Fibroblast of skin of abdomen (primary cell): ENCODE measurements at places on chromosomes 6 and 20.

GRCh38 chr20:22385602-22386305 lies 198.6 kb downstream of the FOXA2 start:
- DNase-seq = no peak

DNA sequence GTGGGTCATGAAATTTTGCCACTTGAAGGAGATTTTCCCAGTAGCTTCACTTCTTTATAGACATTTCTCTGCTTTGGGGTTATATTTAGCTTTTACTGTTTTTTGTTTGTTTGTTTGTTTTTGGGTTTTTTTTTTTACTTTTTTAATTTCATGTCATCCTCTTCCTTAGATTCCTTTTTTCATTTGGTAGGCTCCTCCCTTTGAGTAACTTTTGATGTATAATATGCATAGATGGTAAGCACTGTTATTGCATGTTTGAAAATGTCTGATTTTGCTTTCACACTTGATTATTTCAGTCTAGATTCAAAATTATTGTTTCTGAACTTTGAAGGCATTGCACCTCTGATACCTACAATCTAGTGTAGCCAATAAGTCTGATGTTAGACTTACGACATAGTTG lies 37.6 kb downstream of the PLEKHG1 start:
- no peak for DNase-seq

DNA sequence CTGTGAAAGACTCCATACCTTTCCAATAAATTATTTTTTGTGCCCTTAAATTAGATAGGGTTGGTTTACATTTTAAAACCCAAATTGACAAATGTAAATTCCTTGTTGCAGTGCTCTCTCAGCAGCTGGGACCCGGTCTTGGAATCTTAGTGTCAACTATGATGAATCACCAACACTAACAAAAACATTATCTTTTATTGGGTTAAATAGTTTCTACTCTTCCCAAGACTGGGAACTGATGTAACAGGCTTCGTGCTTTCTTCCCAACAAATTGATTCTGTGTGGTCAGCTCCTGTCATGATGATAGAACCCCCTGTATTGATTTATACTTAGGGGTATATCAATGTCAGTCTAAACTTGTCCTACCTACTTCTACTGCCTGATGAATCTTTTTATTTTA lies 23.2 kb upstream of the AHI1 start:
- DNase-seq = peak; percentile 18

DNA sequence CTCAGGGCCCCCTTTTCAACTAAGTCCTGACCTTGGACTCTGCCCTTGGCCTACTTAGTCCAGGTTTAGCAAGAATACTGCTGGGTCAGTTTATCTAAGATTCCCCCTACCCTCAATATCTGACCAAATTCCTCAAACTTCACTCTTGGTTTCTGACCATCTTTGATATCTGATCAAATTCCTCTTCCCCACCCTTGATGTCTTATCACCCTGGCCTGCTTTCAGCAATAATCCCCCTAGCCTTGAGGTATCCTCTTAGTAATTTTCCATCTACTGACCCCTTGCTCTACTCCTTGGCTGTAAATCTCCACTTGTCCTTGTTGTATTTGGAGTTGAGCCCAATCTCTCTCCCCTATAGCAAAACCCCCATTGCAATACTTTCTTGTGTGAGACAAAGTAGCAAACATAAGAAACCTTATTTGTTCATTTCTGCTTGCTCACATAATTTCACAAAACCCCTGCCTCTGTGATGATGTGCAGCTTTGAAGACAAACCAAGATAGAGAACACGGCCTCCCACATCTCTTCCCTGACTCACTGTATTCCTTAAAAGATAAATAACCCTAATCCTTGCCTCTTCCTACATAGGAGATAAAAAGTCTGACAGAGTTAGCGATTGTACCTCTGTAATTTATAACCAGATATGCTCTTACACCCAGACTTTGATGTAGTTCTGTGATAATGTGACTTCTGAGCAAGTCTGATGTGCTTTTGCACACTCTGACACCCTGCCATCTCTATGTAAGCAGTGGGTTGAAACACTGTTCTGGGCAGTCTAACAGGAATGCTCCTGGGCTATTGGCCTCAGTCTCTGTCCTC lies 13.8 kb upstream of the IYD start:
- DNase-seq = peak; percentile 17

- DNase-seq = no peak
These were observed 106.8 kb upstream of the HS3ST5 start for GRCh38 chr6:114449659-114450058.

GRCh38 chr6:14889188-14889587 lies 356.7 kb upstream of the JARID2 start:
- DNase-seq = no peak

DNA sequence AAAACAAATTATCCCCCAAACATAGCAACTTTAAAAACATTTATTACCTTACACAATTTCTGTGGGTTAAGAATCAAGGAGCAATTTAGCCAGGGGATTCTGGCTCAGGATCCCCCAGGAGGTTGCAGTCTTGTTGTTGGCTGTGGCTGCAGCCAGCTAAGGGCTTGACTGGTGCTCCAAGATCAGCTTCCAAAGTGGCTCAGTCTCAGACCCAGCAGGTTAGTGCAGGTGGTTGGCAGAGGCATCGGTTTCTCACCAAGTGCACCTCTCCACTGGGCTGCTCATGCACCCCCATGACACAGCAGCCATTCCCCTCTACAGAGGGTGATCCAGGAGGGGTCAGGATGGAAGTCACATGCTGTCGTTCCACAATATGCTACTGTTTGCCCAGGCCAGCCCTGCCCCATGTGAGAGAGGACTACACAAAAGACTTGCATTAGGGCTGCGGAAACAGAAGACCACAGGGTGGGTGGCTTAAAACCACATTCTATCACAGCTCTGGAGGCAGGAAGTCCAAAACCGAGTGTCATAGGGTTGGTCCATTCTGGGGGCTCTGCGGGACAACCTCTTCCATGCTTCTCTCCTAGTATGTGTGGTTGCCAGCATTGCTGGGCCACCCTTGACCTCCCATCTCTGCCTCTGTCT lies 125.8 kb downstream of the C6orf118 start:
- no peak for DNase-seq

GRCh38 chr6:7621761-7622160 lies 31.8 kb downstream of the SNRNP48 start:
- no peak for DNase-seq

GRCh38 chr20:51763965-51764602 lies 4.1 kb downstream of the ATP9A start:
- peak; percentile 11 for DNase-seq

- DNase-seq = peak; percentile 52
These were observed 69.0 kb downstream of the MOCS1 start for GRCh38 chr6:39865011-39865888.

- DNase-seq = no peak
These were observed 56.9 kb downstream of the BMP5 start for GRCh38 chr6:55818482-55818881.

DNA sequence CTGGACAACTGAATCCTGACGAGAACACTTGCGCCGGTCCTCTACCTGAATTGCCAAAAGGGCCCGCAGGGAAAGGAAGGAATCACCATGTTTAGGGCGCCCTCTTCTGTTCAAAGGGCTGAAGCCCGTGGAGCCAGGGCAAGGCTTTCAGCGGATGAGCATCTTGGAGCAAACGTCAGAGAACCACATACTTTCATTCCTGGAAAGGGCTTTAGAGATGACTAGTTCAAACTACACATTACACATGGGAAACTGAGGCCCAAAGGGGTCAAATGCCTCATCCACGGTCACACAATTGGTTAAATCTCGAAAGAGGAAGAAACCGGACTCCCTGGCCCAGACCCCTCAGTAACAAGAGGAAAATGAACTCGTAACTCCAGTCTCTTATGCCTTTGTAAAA lies 11.5 kb upstream of the ZNF133 start:
- peak; percentile 62 for DNase-seq

GRCh38 chr6:105985816-105986632 lies 100.1 kb upstream of the PRDM1 start:
- DNase-seq = no peak

GRCh38 chr6:26045065-26045927 lies 41.9 kb upstream of the HFE start:
- DNase-seq = peak; percentile 94

GRCh38 chr6:24980507-24981385 lies 45.0 kb upstream of the RIPOR2 start:
- DNase-seq = peak; percentile 56

- peak; percentile 20 for DNase-seq
These were observed 57.4 kb upstream of the FOXC1 start for GRCh38 chr6:1552296-1552761.

DNA sequence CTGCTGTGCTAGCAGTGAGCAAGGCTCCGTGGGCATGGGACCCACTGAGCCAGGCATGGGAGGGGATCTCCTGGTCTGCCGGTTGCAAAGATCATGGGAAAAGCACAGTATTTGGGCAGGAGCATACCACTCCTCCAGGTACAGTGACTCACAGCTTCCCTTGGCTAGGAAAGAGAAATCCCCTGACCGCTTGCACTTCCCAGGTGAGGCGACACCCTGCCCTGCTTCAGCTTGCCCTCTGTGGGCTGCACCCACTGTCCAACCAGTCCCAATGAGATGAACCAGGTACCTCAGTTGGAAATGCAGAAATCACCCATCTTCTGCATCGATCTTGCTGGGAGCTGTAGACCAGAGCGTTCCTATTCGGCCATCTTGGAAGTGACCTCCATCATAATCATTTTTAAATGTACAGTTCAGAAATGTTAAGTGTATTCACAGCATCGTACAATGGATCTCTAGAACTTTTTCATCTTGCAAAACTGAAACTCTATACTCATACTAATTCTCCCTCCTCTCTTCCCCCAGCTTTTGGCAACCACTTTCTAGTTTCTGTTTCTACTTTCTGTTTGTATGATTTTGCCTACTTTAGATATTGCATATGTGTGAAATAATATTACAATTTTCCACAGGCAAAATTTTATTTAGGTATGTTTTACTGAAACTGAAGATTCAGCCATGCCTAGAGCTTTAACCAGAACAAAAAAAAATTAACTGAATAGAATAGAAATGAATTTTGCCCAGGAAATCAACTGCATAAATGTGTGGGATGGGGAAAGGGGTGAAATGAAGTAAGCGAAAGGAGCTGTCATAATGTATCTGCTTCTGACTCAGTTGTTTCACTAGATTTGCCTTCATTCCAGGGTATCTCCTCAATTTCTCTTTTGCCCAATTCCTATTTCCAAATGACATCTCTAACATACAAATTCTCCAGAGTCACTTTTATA lies 100.0 kb downstream of the RWDD2A start:
- no peak for DNase-seq

DNA sequence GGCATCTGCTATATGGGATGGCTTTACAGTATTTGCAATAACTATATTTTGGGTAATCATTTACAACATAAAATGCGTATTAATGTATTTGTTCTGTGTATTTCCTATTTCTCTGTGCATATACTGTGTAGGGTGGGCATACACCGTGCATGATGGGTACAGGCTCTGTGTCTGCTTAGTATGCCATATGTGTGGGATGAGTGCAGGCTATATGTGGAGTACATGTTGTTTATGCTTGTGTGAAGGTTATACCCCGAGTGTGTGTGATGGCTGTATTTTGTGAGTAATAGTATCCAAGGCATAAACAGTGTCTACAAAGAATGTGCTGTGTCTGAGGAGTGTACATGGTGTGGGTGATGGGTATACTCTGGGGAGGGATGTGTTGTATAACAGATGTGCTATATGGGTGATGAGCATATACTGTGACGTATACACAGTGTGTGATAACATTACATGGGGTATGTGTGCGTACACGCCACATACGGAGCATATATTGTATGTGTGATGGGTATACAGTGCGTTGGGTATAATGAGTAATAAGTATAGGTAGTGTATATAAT lies 52.7 kb downstream of the CPXM1 start:
- no peak for DNase-seq

- DNase-seq = peak; percentile 13
These were observed 193.1 kb downstream of the DOK5 start for GRCh38 chr20:54668271-54669039.

DNA sequence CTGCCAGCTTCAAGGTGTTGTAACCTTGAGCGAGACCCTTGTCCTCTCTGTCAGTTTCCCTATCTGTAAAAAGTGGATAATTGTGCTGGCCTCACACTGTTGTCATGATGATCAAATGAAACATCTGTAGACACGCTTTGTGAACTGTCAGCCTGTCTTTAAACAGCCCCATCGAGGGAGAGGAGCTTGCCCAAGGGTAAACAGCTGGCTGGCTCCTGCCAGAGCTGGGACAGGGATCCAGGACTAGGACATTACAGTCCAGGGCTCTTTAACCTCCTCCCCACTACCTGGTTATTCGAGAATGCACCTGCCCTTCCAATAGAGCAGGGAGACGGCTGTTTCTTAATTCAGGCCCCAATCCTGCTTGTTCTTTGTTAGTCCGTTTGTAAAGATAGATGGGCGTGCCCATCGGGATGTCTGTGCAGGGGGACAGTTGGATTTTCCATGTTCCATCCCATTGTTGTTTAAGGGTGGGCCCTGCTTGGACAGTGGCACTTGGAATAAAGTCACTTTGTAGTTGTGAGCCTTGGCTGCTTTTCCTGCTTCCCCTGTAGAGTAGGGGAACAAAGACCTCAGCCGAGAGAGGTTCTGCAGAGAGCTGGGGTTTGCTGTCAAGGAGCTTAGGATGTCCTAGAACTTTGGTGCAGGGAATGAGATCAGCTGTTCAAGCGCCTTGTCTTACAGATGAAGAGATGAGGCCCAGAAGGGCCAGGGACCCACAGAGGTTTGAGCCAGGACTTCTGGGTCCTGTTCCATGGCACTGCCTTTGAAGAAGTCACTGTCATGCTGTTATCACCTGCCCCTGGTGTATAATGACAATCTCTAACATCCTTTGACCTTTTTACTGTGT lies 77.9 kb upstream of the MYL9 start:
- no peak for DNase-seq

- DNase-seq = no peak
These were observed 360.1 kb downstream of the HDGFL1 start for GRCh38 chr6:22929311-22929985.

- no peak for DNase-seq
These were observed 2.6 kb downstream of the SIM1 start for GRCh38 chr6:100461917-100462705.

DNA sequence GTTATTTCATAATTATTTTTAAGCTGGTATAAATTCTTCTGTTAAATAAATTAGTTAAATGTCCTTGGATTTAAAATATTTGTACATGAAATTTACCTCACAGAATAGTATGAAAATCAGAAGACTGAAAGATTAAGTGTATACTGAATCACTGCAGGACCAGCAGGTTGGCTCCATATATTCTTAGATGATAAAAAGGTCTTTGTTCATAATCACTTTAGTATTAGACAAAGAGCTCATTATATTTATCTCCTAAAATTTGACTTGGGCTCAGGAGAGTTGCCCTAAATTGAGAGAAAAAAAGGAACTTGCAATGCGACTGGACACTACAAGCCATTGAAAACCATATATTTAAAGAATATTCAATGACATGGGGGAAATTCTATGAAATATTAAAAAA lies 766.4 kb upstream of the CITED2 start:
- no peak for DNase-seq

DNA sequence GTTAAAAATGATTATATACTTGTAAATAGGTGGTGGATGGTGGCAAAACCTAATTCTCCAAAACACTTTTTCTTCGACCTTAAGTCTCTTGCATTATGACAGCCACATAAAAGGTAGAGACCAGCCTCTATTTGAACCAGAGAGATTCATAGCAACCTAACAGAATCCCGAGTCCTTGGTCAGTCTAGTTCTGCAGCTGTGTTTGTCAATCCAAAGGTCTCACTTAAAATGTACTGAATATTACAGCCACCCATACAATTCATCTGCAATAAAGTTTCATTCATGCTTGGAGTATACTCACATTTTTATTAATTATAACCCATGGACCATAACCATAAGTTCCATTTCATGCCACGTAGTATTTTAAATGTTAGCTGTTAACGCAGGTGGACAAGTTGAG lies 87.2 kb downstream of the EPM2A start:
- DNase-seq = no peak

- DNase-seq = no peak
These were observed 43.1 kb upstream of the NEDD9 start for GRCh38 chr6:11275598-11275997.
